Suppressor macrophage treated with lipopolysaccharide for 4 hours (primary cell): ENCODE measurements at places on chromosomes 13 and 19.

DNA sequence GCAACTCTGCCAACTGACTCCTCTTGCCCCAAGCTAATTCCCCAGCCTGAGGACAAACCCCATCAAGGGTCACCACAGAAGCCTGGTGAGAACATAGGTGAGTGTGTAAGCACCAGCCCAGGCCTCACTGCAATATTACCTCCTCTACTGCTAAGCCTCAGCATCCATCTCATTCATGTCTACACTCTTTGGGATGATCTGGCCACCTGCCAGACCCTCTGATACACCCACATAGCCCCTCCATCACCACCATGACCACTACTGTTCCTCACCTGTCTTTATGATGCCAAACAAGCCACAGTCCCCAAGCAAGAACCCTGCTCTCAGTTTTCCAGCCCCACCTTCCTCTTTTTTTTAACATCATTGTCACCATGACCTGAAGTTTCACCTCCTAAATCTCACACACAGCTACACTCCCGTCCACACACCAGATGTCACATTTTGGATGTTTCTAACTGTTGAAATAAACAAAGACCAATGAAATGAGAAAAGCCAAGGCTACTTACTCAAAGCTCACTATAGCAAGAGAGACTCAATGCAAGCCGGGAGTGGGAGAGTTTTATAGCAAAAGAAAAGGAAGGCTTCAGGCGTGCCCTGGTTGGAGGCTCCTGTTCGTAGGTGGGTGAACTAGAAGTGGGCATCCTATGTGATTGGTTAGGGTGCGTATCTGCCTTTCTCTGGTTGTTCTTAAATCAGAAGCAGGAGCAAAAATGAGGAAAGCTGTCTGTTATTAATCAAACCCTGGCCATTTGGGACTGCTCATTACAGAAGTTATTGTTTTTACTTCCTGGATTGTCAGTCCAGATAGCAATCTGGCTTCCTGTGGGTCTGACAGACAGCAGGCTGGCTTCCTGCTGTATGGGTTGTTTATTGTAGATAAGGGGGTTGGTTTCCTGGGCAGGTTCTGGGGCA, 2.0 kb downstream of the ZNF792 start:
- DNase-seq, result no peak

GRCh38 chr13:72638059-72638815, 89.2 kb downstream of the MZT1 start:
- no peak for DNase-seq

DNA sequence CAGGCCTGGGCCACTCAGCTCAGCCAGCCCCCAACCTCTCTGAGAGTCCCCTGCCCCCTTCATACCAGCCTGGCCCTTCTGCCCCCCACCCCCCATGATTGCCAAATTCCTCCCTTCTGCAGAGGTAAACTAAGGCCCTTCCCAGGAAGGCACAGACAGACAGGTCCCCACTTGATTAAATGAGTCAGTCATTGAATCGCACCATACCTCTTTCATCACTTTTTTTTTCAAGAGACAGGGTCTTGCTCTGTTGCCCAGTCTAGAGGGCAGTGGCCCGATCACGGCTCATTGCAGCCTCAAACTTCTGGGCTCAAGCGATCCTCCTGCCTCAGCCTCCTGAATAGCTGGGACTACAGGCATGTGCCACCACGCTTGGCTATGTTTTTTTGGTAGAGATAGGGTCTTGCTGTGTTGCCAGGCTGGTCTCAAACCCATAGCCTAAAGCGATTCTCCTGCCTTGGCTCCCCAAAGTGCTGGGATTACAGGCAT, 6.0 kb downstream of the PODNL1 start:
- no peak for DNase-seq

DNA sequence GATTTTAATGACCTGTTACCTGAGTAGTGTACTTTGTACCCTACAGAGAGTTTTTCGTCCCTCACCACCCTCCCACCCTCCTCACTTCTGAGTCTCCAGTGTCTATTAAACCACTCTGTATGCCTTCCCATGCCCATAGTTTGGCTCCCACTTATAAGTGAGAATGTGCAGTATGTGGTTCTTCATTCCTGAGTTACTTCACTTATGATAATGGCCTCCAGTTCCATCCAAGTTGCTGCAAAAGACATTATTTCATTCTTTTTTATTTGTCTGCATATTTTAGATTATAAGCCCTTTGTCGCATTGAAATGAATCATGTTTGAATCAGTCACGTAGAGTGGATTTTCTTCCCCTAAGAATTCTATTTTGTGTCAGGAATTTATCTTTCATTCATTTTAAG, 12.2 kb upstream of the HTR2A start:
- no peak for DNase-seq

DNA sequence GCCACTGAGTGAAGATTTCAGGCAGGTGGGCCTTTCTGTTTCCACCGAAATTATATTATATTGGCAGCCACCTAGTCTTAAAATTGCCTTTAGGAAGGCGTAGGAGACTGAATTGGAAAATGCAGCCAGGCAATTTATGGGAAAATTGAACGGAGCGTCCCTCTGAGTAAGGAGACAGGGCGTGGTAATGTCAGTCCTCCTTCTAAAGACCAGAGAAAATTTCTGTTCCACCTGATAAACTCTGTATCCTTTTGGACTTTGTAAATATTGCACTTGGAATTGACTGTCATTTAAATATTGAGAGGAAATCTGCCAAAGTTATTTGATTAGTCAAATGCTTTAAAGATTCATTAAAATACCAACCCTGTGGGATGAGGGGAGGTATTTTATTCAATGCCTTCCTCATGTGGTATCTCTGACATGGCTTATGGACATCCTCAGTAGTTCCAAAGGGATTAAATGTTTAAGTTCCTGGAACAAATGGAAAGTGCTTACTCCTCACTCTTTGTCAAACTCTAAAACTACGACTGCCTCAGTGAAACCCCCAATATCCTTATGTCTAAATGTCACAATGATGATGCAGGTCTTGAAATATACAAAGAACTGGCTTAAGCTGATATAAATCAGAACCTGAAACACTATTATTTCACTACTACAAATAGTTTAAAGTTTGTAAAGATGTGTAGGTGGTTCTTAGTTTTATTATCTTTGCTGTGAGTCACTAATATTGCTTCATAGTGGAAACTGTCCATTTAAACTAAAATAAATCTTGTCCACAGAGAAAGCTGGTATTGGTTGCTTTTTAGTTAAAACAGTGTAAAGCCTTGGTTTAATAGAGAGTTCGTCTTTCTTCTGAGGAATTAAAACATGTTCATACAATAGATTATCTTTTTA, 203.2 kb downstream of the FGF14 start:
- DNase-seq, result no peak

DNA sequence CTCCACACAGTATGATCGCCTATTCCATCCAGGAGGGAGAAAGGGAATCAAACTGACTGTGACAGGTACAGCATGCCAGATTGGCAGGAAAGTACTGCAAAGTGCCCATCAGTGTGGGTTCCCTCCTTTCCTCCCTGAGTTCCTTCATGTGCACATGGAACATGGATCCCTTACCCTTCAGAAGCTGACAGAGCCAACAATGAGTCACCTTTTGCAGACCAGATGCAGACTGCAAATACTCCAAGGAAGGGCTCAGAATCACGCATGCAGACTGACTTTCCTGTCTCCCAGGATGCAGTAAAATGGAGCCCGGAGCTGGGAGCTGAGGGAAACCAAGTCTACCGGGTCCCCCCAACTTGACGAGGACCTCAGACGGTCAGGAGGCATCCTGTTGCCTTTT, 41.8 kb downstream of the SACS start:
- no peak for DNase-seq

- peak; percentile 14 for DNase-seq
Observed at GRCh38 chr13:22925881-22926747, 254.7 kb upstream of the SGCG start.

- no peak for DNase-seq
Observed at GRCh38 chr13:68550330-68550729, 1320.2 kb upstream of the PCDH9 start.
